Prostate gland (tissue), 2 donors: ENCODE measurements at places on chromosomes 16 and 17. TPM values are rescaled to one million over a fixed set of nuclear protein-coding genes. Genes with fewer than 3 reads are reported as not detected.

DNA sequence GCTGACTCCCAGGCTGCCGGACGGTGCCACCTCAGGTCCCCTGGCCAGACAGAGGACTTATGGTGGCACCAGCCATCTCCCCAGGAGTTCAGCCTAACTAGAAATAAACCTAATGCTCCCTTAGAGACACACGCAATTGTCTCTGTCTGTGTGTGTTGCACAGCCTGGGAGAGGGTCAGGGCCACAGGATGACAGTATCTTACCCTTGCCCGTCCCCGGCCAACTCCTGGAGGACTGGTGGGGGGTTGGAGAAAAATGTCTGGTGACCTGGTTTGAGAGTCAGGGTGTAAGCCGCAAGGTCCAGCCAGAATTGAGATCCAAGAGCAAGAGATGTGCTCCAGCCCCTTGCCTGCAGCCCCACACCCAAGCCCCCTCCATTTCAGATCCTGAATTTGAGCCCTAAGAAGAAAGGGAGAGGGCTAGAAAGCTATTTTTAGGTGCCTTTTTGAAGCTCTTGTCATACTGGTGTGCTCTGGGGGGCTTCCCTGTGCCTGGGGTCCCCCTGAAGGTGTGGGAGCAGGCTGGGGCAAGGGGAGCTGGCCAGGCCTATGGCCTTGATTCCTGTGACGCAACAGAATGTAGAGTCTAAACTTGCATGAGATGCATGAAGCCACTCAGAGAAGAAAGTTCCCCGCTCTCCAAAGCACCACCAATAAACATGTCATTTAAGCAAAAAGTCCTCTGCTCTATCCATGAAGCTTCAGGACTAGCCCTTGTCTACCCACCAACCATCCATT is 12.9 kb downstream of the ZNF319 start:
- no peak overlapping the region for H3K4me3 ChIP-seq
- H3K27me3 ChIP-seq, result no peaks in the 10 kb centered on the region
- no peaks in the 10 kb centered on the region for H3K4me1 ChIP-seq
- no peak for DNase-seq

- H3K27ac ChIP-seq, result no peak overlapping the region
- no peak overlapping the region for H3K4me3 ChIP-seq
- H3K36me3 ChIP-seq, result no peaks in the 10 kb centered on the region
- no peak for DNase-seq
- no peaks in the 10 kb centered on the region for H3K4me1 ChIP-seq
These were observed 116.8 kb downstream of the ANKRD11 start for GRCh38 chr16:89373355-89374110.

GRCh38 chr16:27482397-27483087 is 67.2 kb downstream of the GTF3C1 start:
- DNase-seq, result no peak
- no peak overlapping the region for H3K4me3 ChIP-seq
- no peak overlapping the region for H3K27ac ChIP-seq
- peaks cover 47% of the 10 kb centered on the region for H3K36me3 ChIP-seq
- no peaks in the 10 kb centered on the region for H3K4me1 ChIP-seq
- no peaks in the 10 kb centered on the region for H3K27me3 ChIP-seq

DNA sequence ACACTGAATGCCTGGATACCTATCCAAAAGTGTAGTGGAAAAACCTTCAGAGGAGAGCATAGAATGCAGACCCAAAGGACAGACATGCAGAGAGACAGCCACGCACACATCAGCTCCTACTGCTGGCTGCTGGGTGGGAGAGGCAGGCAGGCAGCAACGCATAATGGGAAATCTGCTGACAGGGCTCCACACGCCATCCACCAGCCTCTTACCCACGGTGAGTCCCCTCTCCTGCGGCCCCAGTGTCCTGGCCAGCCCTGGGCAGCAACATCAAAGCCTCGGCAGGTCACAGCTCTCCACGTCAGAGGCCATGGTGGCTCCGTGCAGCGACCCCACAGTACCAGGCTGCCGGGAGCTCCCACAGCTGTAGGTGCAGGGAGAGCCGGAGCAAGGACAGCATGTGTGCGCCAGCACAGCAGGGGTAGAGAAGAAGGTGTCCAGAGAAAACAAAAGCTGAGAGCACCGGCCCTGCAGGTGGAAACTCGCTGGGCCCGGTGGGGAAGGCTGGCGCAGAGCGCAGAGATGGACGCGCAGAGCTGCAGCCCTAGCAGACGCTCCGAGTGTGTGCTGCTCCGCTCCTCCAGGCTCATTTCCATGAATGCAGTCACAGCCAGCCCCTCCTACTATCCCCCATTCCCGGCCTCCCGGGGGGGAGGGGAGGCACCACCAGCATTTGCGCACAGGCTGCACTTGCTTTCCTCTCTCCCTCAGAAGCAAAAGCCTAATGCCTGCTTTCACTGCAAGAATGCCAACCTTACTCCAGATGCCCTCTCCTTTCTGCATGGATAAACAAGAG is 58.9 kb downstream of the CYTH1 start:
- no peaks in the 10 kb centered on the region for H3K27me3 ChIP-seq
- peak overlapping the region; percentile 1 for H3K27ac ChIP-seq
- no peak for DNase-seq
- no peak overlapping the region for H3K4me3 ChIP-seq

- no peaks in the 10 kb centered on the region for H3K27me3 ChIP-seq
- no peaks in the 10 kb centered on the region for H3K36me3 ChIP-seq
- H3K27ac ChIP-seq, result no peak overlapping the region
- no peak for DNase-seq
These were observed 508.4 kb upstream of the GOT2 start for GRCh38 chr16:59242556-59242955.

- H3K27ac ChIP-seq, result no peak overlapping the region
- no peaks in the 10 kb centered on the region for H3K27me3 ChIP-seq
- no peak for DNase-seq
- H3K4me3 ChIP-seq, result no peak overlapping the region
- peaks cover 13% of the 10 kb centered on the region for H3K36me3 ChIP-seq
These were observed 20.1 kb downstream of the HBQ1 start for GRCh38 chr16:200388-200787.

DNA sequence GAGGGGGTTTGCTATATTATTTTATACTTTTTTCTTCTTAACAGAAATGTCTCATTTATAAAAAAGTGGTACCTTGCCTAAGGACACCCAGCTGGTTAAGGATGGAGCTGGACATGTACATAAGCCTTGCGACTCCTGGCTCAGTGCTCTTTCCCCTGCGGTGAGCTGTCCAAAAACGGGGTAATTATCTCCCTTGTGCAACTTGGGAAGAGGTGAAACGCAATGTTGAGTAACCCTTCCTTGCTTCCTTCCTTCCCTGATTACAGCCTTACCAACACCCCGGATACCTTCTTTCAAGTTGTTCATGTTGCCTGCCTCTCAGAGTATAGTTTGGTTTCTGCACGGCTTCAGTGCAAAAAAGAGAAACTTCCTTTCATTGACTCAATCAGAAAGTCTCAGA is 94.1 kb upstream of the XYLT1 start:
- no peak overlapping the region for H3K27ac ChIP-seq
- H3K4me3 ChIP-seq, result no peak overlapping the region
- DNase-seq, result no peak

- H3K4me1 ChIP-seq, result no peaks in the 10 kb centered on the region
- H3K27me3 ChIP-seq, result no peaks in the 10 kb centered on the region
- H3K36me3 ChIP-seq, result no peaks in the 10 kb centered on the region
- no peak for DNase-seq
- H3K4me3 ChIP-seq, result peak overlapping the region; percentile 75
- peak overlapping the region; percentile 92 for H3K27ac ChIP-seq
These were observed 2.7 kb upstream of the IRX5 start for GRCh38 chr16:54928016-54928356.

The GAS2L2 gene
- not detected for total RNA-seq

The BAHCC1 gene
- 28.9 TPM for total RNA-seq

GRCh38 chr17:26782153-26782552 is 511.8 kb upstream of the WSB1 start:
- H3K27me3 ChIP-seq, result no peaks in the 10 kb centered on the region
- DNase-seq, result no peak
- H3K4me3 ChIP-seq, result no peak overlapping the region
- no peak overlapping the region for H3K27ac ChIP-seq
- H3K36me3 ChIP-seq, result no peaks in the 10 kb centered on the region

- no peak overlapping the region for H3K4me3 ChIP-seq
- no peak for DNase-seq
- H3K27me3 ChIP-seq, result no peaks in the 10 kb centered on the region
- H3K27ac ChIP-seq, result no peak overlapping the region
- H3K36me3 ChIP-seq, result no peaks in the 10 kb centered on the region
These were observed 234.6 kb upstream of the CDH5 start for GRCh38 chr16:66131895-66132294.

The HAS3 gene
- 4.5 TPM for total RNA-seq

DNA sequence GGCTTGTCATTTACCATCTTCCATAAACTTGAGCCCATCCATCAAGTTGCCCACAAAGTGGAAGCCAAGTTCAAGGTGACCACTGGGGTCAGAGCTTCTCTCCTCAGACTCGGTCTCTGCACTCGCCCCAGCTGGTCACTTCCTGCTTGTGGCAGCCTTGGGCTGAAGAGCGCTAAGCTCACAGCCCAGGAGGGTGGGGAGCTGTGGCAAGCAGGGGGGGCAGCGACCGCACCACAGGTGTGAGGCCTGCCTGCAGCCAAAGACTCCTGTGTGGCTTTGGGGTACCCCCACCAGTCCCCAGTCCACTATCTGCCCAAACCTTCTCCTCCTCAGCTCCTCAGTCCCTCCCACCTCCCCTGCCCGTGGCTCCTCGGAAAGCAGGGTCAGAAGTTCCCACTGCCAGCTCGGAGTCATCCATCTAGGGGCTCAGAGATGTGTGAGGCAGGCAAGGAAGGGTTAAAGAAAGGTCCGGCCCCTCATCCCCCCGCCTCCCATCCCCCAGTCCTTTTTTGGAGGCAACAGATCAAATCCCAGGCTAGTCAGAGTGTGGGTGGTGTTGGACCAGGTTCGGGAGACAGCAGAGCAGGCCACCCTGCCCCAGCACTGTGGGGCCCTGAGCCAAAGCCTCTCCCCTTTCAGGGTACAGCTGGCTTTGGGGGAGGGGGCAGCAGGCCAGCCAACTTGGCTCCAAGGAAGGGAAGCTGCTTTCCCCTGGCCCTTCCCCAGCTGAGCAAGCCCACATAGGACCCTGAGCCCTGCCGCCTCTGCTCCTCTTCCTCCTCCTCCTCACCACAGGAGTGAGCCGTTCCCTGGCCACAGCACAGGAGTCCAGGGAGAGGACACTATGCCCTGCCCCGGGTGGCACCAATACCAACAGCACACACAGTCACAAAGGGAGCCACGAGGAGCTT is 3.2 kb downstream of the CSF3 start:
- H3K36me3 ChIP-seq, result peaks cover 10% of the 10 kb centered on the region
- H3K27me3 ChIP-seq, result no peaks in the 10 kb centered on the region
- H3K27ac ChIP-seq, result no peak overlapping the region
- no peak for DNase-seq
- H3K4me1 ChIP-seq, result peaks cover 5% of the 10 kb centered on the region
- H3K4me3 ChIP-seq, result no peak overlapping the region

GRCh38 chr17:2560658-2561057 is 32.8 kb upstream of the PAFAH1B1 start:
- H3K27ac ChIP-seq, result no peak overlapping the region
- no peaks in the 10 kb centered on the region for H3K4me1 ChIP-seq
- no peak for DNase-seq
- H3K36me3 ChIP-seq, result no peaks in the 10 kb centered on the region
- H3K4me3 ChIP-seq, result no peak overlapping the region

DNA sequence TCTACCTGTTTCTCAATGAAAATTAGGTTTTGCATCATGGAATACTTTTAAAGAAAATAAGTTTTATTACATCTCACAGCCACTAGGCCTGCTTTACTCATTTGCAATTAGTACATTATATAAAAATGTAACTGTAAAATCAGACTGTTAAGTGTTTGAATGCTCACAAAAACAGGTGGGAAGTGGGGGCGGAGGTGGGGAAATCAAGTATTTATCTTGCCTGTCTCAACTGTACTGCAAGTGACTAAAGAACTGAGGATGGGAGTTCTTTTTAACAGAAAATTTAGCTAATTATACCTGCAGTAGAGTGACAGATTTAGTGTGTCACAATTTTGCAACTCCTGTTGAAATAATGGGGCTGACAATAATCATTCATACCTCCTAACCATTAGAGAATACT is 34.1 kb downstream of the ITFG1 start:
- no peaks in the 10 kb centered on the region for H3K36me3 ChIP-seq
- H3K4me1 ChIP-seq, result no peaks in the 10 kb centered on the region
- no peak overlapping the region for H3K4me3 ChIP-seq
- no peak overlapping the region for H3K27ac ChIP-seq

GRCh38 chr17:74466111-74466827 is at the start of gene CD300A:
TSS of gene CD300A (plus strand) at chr17:74466634. CDS start at chr17:74466704, 70 bp downstream.
- H3K27me3 ChIP-seq, result no peaks in the 10 kb centered on the region
- no peak for DNase-seq
- H3K4me1 ChIP-seq, result no peaks in the 10 kb centered on the region
- no peaks in the 10 kb centered on the region for H3K36me3 ChIP-seq
- H3K27ac ChIP-seq, result no peak within 1 kb of the TSS
